NCI-H1105 (cell line): ENCODE measurements at places on chromosomes 1 and 21.
A peak's percentile ranks its signal among the peaks of the same experiment; 100 is the strongest.

DNA sequence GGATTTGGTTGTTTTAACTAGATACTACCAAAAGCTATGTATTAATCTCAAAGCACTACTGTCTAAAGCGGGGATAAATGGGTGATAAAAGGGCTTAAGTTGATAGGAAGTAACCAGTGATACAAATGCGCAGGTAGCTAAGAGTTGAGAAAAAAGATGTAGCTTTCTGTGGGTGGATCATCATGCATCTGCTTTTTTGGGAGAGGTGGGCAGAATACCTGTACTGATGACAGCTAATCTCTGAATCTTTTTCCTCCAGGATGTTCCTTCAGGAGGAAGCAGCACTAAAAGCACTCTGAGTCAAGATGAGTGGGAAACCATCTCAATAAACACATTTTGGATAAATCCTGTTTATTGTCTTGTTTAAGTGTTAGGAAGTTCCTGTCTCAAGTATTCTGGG is 1.2 kb downstream of the RPS27 start:
- DNase-seq: no peak

DNA sequence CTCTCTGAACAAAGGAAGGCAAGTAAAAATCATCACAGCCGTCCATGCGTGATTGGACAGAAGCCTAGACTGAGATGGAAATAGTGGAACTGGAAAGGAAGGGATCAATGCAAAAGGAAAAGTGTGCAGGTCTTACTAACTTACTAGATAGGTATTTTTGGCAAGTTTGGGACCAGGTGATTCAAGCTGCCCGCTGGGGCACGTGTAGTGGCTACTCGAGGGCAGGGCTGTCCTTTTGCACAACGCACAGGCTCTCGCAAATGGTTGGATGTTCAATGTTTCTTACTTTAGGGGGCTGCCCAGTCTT is 566 bp upstream of the ALG6 start:
- DNase-seq: no peak

- peak; percentile 34 for DNase-seq
Measured at GRCh38 chr1:117534995-117535467, 70.8 kb upstream of the TENT5C start.

GRCh38 chr1:207831517-207832327 is 79.2 kb downstream of the CD34 start:
- no peak for DNase-seq

- DNase-seq: no peak
Measured at GRCh38 chr21:29818383-29818921, 121.3 kb downstream of the GRIK1 start.

DNA sequence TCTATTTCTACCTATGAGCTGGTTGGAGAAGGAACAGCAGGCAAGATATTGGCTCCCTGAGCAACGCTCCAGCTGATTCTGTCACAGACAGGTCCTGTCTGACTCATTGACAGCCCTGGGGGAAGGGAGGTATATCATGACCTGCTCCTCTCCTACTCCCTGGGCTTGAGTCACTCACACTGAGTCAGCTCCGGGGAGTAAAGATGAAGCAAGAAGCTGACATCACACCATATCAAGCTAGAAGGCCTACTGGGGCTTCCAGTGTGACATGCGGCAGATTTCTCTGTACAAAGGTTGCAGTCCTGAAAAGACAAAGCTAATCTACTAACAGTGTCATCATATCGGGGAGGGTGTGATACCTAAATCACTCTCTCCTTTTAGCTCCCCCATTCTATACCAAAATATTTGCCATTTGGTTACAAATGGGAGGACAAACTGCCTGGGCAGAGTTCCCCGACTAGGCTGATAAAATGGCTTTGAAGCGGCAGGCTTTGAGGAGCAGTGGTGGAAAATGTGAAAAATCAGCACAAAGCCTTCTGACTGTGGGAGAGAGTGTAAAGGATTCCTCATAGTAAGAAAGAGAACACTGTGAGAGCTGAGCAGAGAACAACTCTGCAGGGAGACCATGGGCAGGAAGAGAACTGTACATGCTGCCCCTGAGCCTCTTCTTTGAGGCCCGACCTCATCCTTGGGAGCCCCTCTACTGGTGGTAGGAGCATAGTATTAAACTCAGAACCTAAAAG is 15.5 kb downstream of the PI4KB start:
- DNase-seq: no peak

GRCh38 chr1:171422511-171422910 is 62.8 kb upstream of the PRRC2C start:
- DNase-seq: no peak

DNA sequence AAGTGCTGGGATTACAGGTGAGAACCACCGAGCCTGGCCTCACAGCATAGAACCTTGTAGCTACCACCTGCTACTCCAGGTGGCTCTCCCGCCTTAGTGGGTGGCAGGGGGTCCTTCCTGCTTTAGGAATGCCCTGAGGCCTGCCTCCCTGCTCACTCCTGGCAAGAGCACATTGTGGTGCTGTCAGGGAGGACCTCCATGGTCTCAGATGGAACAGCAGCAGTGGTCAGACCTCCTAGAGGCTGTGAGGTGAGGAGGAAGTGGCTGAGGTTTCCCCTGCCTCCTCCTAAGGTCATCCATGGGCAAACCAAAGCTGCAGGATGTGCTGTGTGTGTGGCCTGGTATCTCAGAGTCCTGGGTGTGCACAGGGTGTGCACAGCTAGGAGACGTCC is 6.7 kb downstream of the SOX13 start:
- DNase-seq: no peak

GRCh38 chr1:150280138-150280707 is 2.1 kb upstream of the CIART start:
- DNase-seq: no peak

DNA sequence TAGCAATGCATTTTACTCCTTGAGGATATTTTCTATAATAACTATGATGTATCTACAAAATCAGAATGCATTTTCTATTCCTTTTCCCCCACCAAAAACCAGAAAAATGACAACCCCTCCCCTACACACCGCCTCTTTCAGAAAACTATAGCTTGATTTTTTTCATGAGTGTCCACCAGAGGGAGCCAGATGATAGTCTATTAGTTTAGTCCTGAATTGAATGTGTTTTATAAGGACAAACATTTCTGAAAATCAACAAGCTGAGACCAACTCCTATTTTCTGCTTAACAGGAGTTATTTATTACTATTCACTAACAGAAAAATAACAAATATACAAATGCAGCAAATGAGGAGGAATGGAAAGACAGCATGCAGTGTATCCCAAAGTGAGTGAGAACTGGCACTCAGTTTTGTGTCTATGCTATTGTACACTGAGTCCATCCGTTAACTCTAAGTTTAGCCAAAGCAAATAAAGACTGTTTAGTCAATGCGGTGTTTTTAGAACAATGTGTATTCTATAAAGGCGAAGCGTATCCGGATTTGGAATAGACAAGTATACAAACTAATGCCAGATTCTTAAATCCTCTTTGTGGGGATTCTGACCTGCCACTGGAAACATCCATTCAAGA is 182.6 kb downstream of the VAV3 start:
- peak; percentile 26 for DNase-seq

- no peak for DNase-seq
Measured at GRCh38 chr1:227998374-227999055, 8.3 kb upstream of the WNT3A start.

GRCh38 chr1:91036894-91037829 is 15.3 kb upstream of the ZNF644 start:
- DNase-seq: no peak

DNA sequence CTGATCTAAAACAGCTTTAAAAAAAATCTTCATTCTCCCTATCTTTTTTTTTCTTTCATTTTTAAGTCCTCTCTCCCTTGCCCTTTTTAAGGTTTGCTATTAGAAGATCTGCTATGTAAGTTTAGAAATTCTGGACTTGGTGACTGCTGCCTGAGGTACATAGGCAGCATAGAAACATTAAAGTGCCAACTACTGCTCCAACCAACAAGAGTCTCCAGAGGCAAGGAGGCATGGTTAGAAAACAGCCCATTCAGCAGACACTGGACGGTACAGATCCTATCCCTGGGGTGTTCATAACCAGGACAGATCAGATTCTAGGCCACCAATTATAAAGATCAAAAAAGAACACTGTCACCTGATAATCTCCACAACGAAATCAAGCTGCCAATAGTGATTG is 36.6 kb downstream of the GPR3 start:
- no peak for DNase-seq
